ENCODE measurements at places on chromosomes 1 and 21.

DNA sequence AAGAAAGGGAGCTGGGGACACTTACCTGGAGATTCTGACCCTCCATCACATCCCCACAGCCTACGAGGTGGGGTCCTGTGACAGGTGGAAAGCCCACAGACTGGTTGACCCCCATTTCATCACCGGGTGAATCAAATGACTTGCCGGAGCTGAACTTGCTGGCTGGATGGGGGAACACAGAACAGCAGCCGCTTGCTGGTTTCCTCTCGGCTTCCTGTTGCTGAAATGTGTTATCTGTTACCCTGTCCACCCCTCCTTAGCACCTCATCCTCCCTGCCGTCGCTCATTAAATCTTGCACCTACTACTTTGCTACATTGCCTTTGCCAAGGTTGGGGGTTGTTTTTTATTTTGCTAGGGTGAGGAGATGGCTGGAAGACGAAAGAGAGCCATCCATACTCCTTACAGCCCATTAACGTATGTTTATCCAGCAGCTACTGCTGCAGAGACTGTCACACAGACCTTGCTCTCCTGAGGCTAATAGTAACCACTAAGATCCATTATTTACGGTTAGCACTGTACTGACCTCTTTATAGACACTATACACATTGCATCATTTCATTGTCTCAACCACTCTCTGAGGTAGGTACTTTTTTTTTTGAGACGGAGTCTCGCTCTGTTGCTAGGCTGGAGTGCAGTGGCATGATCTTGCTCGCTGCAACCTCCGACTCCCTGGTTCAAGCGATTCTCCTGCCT, 7.0 kb downstream of the PAFAH2 start:
- DNase-seq = no peak

DNA sequence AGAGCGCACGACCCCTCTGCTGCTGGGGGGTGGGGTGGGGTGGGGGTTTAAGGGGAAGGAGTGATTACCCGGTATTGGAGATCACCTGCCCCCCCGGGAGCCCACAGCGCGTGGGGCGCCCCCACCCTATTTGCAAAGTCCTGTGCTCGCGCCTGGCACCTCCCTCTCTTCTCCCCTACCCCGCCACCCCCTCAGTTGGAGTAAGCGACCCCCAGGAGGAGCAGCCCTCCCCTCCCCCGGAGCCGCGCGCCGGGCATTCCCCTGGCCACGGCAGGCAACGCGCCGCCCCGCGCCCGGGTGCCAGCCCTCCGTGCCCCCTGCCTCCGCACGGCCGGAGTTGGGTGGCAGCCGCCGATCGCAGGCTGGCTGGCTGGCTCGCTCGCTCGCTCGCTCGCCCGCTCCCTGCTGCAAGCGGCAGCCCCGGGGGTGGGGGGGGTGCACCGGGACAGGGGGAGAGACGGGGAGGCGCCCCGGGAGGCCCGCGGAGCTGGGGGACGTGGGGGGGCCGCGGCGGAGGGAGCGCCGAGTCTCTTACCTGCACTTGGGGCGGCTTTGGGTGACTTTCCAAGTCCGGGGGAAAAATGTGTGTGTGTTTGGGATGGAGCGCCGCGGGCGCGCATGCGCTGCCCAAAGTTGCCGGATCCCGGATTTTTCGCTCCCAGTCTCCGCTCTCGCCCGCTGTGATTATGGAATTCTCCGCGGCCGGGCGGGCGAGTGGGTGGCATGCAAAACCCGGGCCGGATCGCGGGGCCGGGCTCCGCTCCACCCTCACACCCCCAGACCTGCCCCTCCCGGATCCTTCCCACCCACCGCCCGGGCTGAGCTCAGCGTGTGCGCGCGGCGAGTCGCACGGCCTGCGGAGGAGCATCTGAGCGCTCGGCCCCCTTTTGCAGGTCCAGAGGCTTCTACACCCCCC, at the start of gene CASZ1:
CASZ1 (minus strand) TSS at position 618 of the 916 bp plus-strand sequence. CDS start 102,757 bp downstream, outside the sequence.
- peak; percentile 13 for DNase-seq

DNA sequence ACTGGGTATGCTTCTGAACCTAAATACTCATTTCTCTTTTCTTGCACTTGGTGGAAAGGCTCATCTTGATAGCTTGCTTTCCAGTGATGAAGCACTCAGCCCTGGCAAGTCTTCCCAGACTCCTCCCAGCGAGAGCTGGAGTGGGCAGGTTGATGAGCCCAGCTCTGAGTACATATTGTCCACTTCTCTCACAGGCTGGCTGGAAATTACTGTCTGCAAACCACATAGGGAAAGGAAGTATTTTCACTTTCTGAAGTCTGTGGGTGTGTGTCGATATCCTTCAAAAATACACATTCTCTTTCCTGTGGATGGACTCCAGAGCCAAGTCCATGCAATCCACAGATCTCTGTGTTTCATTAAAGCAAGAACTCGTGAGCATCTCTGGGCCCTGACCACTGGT, 38.7 kb upstream of the CNTN2 start:
- DNase-seq = no peak

- no peak for DNase-seq
These were observed 18.0 kb downstream of the MGST3 start for GRCh38 chr1:165648919-165649572.

- DNase-seq = no peak
These were observed 22.8 kb upstream of the CDK18 start for GRCh38 chr1:205481629-205482151.

GRCh38 chr1:47351305-47351704, 17.7 kb downstream of the CMPK1 start:
- no peak for DNase-seq

DNA sequence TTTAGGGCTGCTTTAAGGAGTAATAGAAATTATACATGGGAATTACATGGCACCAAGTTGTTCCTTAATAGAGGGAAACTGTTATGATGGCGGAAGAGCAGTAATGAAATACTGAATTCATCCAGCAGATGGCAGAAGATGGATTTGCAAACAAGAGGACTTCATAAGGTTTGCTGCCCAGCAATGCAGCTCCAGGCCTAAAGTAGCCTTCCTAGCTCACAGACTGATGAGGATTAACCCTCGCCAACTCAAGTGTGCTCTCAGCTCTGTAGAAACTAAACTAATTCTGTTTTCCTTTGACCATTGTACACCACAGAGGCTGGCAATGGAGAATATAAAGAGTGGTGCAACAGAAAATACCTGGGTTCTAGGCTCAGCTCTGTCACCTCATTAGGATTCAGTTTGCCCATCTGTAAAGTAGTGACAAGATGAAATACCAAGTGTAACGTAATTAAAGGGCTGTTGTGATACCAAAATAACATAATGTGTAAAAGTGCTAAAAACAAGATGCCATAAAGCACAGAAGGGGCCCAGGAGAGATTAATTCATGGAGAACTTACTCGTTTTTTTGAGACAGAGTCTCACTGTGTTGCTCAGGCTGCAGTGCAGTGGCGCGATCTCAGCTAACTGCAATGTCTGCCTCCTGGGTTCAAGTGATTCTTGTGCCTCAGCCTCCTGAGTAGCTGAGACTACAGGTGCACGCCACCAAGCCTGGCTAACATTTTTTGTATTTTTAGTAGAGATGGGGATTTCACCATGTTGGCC, 102.4 kb upstream of the SERBP1 start:
- DNase-seq = peak; percentile 37
